Right renal pelvis (tissue), 4 donors: ENCODE measurements at places on chromosomes 11 and 22.

DNA sequence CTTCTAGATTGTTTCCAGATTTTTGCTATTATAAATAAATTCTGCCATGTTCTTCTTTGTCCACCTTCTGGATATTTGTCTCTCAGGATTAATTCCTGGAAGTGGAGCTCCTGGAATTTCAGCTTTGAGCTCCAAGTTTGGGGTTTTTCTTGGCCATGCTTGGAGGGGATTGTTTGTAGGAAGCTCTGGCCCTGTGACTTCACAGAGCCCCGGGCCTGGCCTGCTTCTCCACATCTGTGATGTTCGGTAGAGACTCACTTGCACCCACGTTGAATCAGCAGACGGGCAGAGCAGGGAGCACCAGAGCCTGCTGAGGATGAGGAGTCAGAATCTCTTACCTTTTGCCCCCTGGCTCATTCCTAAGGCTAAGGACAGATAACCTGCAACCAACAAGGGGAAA is 35.7 kb downstream of the LRRC32 start:
- no peak for DNase-seq

DNA sequence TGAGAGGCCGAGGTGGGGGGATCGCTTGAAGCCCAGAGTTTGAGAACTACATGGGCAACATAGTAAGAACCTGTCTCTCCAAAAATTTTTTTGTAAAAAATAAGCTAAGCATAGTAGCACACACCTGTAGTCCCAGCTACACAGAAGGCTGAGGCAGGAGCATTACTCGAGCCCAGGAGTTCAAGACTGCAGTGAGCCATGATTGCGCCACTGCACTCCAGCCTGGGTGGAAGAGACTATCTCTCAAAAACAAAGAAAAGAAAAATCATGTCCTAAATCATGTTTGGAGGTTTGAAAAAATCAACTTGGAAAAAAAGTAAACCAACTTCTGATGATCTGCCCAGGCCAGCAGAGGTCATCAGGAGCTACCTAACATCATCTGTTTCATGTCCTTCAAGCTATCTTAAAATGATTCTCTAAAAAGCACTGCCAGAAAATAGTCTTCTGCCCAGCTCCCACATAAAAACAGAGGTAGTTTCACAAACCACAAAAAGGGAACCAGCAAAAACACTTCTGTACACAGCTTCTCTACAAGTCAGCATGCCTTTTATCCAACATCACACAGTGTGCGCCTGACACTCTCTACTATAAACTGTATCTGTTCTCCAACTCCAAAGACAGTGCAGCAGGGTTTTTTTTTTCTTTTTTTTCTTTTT is 165.0 kb downstream of the SOX6 start:
- no peak for DNase-seq

- DNase-seq = no peak
These were observed 7.5 kb downstream of the ALDH3B2 start for GRCh38 chr11:67666676-67667489.

DNA sequence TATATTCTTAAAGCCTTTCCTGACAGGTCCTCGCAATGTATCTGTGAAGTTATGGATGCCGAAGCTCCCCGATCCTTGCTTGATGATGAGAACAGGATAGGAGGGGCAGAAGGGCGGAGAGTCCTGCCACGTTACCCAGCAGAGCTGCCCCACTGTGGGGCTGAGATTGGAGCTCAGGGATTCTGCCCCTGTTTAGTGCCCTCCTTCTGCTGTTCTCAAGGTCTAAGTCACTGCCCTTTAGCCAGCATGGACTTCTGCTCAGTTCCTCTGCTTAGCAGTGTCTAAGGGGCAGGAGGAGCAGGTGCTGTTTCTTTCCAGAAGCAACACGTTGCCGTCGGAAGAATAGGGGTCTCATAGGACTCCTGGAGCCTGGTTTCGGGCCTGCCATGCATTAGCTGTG is 164.2 kb upstream of the B3GAT1 start:
- DNase-seq = no peak

GRCh38 chr11:393219-394033 is 583 bp upstream of the PKP3 start:
- no peak for DNase-seq

DNA sequence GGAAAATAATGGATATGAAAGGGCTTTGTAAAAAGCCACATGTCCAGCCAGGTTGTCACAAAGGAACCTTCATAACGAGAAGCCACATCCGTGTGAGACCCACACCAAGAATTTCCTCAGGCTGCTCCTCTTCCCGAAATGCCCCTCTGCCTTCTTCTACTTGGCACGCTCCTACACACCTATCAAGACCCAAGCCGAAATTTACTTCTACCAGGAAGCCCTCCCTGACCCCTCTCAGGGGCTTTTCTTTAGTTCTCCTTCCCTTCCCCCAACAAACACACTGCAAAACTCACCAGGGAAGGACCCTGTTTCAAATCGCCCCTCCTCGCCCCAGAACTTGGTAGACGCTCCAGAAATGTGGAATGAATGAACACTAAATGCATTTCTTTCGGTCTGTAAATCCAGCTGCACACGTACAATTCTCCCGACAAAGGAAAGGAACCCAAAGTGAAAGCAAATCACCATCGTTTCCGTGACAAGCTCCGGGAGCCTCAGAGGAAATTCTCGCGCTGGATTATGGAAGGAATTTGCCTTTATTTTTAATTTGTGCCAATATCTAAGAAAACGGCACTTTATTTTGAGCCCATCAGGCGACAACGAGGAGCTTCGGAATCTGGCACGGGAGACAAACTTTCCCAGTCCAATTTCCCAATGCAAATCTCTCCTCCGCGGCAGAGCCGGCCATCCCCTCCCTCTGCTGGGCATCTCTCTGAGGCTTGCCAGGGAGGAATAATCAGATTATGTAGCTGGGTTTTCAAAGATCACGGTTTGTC is 13.2 kb upstream of the SHISAL1 start:
- DNase-seq = no peak

- DNase-seq = no peak
These were observed 16.2 kb downstream of the OTOG start for GRCh38 chr11:17563231-17563646.

- DNase-seq = no peak
These were observed at the start of gene GAL for GRCh38 chr11:68684385-68685356. Gene GAL (plus strand): TSS chr11:68684544. CDS start chr11:68684924, 380 bp downstream.

GRCh38 chr22:43740587-43741270 is 71.4 kb downstream of the EFCAB6 start:
- no peak for DNase-seq

DNA sequence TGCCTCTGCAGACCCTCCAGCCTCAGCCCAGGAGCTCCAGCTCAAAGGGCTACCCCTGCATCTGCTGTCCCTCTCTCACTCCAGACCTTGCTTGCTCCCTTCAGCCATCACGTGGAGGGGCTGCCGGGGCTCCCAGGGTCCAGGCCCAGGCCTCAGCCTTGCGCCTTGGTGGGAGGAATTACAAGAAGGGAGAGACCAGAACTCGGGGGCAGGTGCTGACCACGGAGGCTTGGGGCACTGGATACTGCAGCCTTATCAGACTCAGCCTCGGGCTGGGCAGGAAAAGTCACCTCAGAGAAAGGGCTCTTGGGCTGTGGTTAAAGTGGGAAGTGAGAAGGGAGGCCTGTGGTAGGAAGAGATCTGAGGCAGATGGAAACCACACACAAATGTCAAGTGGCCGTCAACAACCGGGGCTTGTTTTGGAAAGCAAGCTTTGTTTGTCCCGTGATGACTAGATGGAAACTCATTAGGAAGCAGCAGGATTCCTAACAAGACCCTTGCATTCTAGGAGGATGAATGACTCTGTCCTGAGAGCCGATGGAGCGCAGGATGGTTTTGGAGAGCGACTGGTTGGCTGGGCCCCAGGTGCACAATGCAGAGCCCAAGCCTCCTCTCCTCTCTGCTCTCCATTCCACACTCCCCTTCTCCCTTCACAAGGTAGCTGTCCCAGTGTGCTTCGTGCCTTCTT is 1321.7 kb downstream of the TBC1D22A start:
- no peak for DNase-seq

GRCh38 chr11:23123753-23124152 is 263.5 kb upstream of the CCDC179 start:
- no peak for DNase-seq

DNA sequence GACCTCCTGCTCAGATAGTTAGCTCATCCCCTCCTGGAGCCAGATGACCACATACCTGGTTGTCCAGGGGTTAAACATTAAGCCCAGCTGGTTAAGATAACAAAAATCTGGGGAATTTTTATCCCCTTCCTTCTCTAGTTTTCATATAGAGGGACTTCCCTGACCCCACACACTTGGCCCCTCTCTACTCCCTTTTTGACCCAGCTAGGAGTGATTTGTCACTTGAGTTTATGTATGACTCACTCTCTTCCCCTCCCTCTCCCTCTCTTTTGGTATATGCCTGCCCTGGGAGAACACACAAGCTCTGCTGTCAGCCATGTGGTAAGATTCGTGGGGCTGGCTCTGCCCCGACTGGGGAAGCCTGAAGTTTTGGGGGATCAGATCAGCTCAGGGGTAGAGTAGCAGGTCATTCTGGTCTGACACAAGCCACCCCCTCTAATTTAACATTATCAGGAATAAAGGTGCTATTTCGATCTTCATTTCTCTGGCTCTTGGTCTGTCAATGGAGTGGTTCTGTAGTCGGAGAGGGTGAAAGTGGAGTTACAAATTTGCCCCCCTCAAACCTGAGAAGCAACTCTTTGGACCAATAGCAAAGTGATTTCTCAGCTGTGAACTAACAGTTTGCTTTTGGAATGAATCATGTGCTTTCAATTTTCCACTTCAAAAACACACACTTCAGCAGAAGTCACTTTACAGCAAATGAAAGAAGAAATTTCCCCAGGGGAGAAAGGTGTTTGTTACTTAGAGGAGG is 415.3 kb upstream of the CADM1 start:
- no peak for DNase-seq

GRCh38 chr22:30591191-30591587 is 521 bp downstream of the PES1 start:
- DNase-seq = no peak

DNA sequence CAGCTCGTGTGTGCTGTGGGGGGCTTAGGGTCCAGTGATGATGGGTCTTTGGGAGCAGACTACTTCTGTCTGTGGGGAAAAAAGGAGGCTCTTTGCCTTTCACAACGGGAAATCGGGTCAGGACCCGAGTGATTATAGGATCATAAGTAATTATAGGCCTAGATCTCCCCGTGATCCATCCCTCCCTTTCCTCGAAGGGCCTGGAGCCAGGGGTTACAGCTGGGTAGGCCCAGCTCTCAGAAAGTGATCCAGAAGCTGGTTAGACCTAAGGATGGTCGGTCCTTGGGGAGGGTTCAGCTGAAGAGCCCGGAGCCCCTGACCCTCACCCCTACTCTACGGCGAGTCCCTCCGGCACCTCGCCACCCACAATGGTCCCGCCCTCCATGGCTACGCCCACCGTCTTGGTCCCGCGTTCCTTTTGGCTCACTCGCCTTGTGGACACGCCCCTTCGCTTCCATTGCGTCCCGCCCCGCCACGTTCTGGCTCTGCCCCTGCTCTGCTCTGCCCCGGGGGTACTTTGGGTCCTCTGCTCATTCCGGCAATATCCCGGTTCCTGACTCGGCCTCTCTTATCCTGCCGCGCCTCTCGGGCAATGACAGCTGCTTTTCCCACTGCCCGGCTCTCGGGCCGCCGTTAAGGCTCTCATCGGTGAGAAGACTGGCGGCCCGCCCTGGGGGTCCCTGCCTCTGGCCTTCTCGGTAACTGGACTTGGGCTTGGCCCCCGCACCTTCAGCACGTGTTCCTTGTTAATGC is 5.0 kb downstream of the IGSF22 start:
- peak; percentile 66 for DNase-seq

GRCh38 chr11:8917157-8917825 is 6.3 kb downstream of the AKIP1 start:
- no peak for DNase-seq

- DNase-seq = no peak
These were observed 12.5 kb upstream of the TMPRSS6 start for GRCh38 chr22:37121887-37122591.
